Pancreas (tissue), 10 donors: ENCODE measurements at places on chromosomes 12 and 14. TPM values are rescaled to one million over a fixed set of nuclear protein-coding genes. Genes with fewer than 3 reads are reported as not detected.

DNA sequence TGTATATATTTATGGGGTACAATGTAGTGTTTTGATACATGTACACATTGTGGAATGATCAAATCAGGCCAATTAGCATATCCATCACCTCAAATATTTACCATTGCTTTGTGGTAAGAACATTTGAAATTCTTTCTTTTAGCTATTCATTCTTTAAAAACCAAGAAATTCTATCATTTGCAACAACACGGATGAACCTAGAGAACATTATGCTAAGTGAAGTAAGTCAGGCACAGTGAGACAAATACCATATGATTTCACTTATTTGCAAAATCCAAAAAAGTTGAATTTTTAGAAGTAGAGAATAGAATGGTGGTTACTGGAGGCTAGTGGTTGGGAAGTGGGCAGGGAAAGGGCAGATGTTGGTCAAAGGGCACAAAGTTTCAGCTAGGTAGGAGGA lies 129.3 kb upstream of the PTPRQ start:
- no peak overlapping the region for H3K27ac ChIP-seq
- H3K36me3 ChIP-seq: no peaks in the 10 kb centered on the region
- H3K27me3 ChIP-seq: no peaks in the 10 kb centered on the region
- DNase-seq: no peak
- no peaks in the 10 kb centered on the region for H3K4me1 ChIP-seq

DNA sequence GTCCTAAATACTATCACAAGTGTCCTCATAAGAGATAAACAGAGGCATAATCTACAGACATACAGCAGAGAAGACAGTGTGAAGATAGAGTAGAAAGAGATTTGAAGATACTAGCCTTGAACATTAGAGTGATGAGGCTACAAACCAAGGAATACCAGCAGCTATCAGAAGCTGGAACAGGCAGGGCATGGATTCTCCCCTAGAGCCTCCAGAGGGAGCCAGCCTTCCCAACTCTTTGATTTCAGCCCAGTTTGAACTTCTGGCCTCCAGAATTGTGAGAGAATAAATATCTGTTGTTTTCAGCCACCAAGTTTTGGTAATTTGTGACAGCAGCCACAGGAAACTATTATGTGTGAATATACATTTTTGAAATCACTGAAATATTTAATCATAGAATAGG lies 47.2 kb downstream of the CCDC91 start:
- no peaks in the 10 kb centered on the region for H3K36me3 ChIP-seq
- no peaks in the 10 kb centered on the region for H3K4me1 ChIP-seq
- H3K27me3 ChIP-seq: no peaks in the 10 kb centered on the region
- DNase-seq: no peak
- no peak overlapping the region for H3K27ac ChIP-seq

DNA sequence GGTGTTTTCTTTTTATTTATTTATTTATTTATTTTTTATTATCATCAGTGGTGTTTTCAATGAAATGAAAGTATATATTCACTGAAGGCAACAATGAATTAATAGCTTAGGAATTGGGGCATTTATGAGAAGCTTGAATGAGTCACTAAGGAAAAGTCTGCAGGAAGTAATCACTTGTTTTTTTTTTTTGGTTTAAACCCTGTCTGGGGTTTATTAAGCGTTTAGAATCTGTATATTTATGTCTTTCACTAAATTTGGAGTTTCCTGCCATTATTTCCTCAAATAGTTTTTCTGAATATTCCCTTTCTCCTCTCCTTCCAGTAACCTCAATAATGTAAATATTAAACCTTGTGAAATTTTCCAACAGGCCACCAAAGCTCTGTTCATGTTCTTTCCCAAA lies 85.5 kb downstream of the TESC start:
- no peak for DNase-seq
- H3K36me3 ChIP-seq: no peaks in the 10 kb centered on the region
- H3K4me1 ChIP-seq: no peaks in the 10 kb centered on the region
- H3K4me3 ChIP-seq: no peak overlapping the region

Gene SPX
- total RNA-seq: 31.0 TPM

DNA sequence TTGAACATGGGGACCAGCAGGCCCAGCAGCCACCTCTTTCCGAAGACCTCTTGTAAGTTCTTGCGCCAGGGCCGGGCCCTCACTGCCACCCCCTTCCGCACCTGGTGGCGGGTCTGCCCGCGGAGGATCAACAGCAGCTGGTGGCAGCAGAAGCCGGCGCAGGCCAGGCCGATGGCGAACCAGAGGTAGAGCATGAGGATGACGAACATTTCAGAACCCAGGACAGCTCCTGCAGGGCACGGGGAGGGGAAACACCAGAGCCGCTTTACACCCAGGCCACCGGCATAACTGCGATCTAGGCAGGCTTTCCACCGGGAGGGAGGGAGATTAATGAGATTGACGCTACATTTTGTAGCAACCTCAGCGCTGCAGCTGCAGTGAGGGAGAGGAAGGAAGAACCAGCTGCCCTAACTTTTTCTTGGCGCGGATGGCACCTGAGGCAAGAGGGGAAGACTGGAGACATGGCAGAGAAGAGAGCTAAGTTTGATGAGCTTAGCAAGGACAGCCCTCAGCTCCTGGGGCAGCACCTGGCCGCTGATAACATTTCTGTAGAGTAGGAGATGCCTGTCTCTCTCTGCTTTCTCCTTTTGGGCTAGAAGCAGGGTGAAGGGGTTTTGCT lies 7.8 kb downstream of the ZDHHC22 start:
- no peaks in the 10 kb centered on the region for H3K4me1 ChIP-seq
- no peaks in the 10 kb centered on the region for H3K36me3 ChIP-seq
- no peak overlapping the region for H3K4me3 ChIP-seq
- H3K27ac ChIP-seq: no peak overlapping the region
- peaks cover 3% of the 10 kb centered on the region for H3K27me3 ChIP-seq

- H3K36me3 ChIP-seq: peaks cover 17% of the 10 kb centered on the region
- H3K27me3 ChIP-seq: no peaks in the 10 kb centered on the region
- peak overlapping the region; percentile 93 for H3K27ac ChIP-seq
- no peak for DNase-seq
- peaks cover 10% of the 10 kb centered on the region for H3K4me1 ChIP-seq
Observed at GRCh38 chr12:56315249-56315621, 553 bp downstream of the CNPY2 start.

GRCh38 chr12:1918884-1919236 lies 408 bp upstream of the CACNA2D4 start:
- H3K4me3 ChIP-seq: no peak overlapping the region
- no peaks in the 10 kb centered on the region for H3K27me3 ChIP-seq
- no peaks in the 10 kb centered on the region for H3K4me1 ChIP-seq
- no peak for DNase-seq
- no peak overlapping the region for H3K27ac ChIP-seq

DNA sequence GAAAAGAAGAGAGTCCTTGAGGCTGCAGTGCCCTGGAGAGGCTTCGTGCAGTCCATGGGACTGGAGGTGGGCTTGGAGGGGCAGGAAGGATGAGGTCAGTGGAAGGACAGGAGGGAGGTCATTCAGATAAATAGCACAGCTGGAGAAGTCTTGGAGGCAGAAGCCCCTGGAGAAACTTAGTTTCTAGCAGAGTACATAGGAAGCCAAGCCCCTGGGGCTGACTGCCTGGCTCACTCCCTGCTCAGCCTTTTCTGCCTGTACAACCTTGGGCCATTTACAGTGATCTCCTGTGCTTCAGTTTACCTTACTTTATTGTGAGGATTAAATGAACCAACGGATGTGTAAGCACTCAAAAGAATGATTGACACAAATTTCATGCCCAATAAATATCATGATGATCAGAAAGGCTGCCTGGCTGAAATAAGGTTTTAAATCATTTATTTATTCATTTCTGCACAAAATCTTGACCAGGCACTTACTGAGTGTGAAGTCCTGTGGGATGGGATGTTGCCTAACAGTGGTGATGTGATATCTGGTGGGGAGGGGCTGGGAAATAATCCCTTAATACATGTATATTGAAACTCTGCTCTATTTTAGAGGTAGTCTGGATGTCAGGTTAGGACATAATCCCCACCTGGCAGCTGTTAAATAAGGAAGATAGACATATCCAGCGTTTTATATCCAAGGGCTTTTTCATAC lies 54.3 kb downstream of the PLEKHG7 start:
- no peaks in the 10 kb centered on the region for H3K36me3 ChIP-seq
- no peaks in the 10 kb centered on the region for H3K27me3 ChIP-seq
- H3K4me3 ChIP-seq: no peak overlapping the region
- no peaks in the 10 kb centered on the region for H3K4me1 ChIP-seq
- no peak overlapping the region for H3K27ac ChIP-seq

- H3K27me3 ChIP-seq: no peaks in the 10 kb centered on the region
- H3K36me3 ChIP-seq: no peaks in the 10 kb centered on the region
- no peak overlapping the region for H3K27ac ChIP-seq
- no peaks in the 10 kb centered on the region for H3K4me1 ChIP-seq
- DNase-seq: no peak
- no peak overlapping the region for H3K4me3 ChIP-seq
Observed at GRCh38 chr14:52589646-52590045, 37.0 kb downstream of the GPR137C start.

DNA sequence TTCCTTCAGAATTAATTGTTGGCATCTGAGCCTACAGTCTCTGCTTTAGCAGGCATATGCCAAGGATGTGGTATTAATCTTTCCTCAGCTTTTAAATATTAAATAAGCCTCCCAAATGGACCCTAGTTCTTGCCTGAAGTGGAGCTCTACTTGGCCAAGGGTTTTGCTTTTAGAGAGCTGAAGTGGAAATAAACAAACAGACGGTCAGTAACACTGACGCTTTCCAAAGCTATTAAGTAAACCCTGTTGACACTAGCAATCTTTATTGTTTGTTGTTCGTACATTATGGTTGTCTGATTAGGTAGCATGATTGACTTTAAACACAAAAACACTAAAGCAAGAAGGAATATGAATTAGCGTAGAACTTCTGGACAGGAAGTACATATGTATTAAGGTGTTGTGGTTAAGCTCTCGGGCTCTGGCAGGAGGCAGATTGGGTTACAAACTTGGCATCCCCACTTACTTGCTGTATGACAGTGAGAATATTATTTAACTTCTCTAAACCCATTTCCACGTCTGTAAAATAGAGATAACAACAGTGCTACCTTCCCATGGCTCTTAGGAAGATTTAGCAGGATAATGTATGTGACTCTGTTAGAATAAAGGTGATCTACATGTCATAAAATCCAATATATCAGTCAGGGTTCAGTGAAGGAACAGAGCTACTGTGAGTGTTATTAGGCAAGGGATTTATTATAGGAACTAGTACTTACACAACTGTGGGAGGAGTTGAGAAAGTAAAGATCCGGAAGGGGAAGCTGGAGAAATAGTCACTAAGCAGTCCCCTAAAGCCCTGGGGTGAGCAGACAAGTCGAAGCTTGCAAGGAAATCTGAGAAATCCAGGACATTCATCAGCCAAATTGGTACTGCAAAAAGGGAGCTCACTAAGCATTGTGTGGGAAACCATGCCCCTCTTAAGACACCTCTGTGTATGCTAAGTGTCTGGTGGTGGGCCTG lies 92.2 kb upstream of the ATF7IP start:
- no peaks in the 10 kb centered on the region for H3K27me3 ChIP-seq
- no peaks in the 10 kb centered on the region for H3K4me1 ChIP-seq
- no peak for DNase-seq
- peak overlapping the region; percentile 47 for H3K27ac ChIP-seq
- no peaks in the 10 kb centered on the region for H3K36me3 ChIP-seq

Gene TCL1B
- not detected for total RNA-seq

DNA sequence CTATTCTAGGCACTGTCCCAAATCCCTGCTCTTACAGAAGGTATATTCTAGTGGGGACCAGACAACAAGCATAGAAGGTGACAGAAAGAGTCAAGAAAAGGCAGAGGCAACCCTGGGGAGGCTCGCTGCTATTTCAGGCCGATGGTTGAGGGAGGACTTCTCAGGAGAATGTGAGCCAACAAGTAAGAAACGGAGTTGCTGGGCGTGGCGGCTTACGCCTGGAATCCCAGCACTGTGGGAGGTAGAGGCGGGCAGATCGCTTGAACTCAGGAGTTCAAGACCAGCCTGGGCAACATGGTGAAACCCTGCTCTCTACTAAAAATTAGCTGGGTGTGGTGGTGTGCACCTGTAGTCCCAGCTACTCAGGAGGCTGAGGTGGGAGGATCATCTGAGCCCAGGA lies 4.7 kb upstream of the GOLGA3 start:
- no peak overlapping the region for H3K4me3 ChIP-seq
- no peak for DNase-seq
- no peaks in the 10 kb centered on the region for H3K4me1 ChIP-seq
- no peaks in the 10 kb centered on the region for H3K36me3 ChIP-seq
- H3K27ac ChIP-seq: no peak overlapping the region

DNA sequence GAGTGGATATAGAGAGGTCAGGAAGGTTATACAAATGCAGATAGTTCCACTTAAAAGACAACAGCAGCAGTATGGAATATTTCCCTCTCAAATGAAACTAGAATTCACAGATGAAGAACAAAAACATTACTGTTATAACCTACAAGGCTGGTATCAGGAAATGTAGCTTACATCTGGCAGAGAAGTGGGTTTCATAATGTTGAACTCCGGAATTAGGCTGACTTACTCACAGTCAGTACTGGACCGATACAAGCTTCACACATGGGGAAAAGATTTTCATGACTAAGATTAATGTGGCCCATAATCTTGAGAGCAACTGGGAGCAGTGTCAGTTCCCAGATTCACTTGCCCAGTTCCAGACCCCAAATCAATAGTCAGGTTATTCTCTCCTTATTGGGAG lies 353.9 kb downstream of the DUSP6 start:
- H3K4me3 ChIP-seq: no peak overlapping the region
- no peaks in the 10 kb centered on the region for H3K27me3 ChIP-seq
- no peaks in the 10 kb centered on the region for H3K4me1 ChIP-seq
- no peak overlapping the region for H3K27ac ChIP-seq
- no peak for DNase-seq

GRCh38 chr14:67734675-67735074 lies 33.0 kb downstream of the RDH12 start:
- H3K27ac ChIP-seq: no peak overlapping the region
- no peaks in the 10 kb centered on the region for H3K27me3 ChIP-seq
- no peak overlapping the region for H3K4me3 ChIP-seq
- no peak for DNase-seq
- H3K4me1 ChIP-seq: peaks cover 22% of the 10 kb centered on the region

Gene RFLNA
- total RNA-seq: 1.3 TPM
